Activated naive CD4-positive, alpha-beta T cell treated with Interleukin-2 at 50 U/mL for 16 hours (primary cell): ENCODE measurements at places on chromosomes 7 and 10.

DNA sequence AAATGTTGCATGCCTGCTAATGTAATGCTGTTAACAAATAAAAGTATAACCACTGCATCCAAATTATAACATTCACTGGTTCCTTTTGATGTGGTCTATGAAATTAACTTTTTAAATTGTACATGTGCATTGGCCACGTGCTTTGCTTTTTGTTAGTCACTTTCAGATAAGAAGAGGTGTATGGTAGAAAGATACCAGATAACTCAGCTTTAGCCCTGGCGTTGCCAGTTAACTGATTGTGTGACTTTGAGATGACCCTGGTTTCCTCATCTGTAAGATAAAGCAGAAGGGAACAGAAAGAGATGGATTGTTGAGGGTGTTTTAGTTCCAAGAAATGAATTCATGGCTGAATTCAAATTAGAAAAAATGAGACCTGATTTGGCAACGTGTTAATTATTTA lies 1.9 kb upstream of the TRDMT1 start:
- DNase-seq = no peak

DNA sequence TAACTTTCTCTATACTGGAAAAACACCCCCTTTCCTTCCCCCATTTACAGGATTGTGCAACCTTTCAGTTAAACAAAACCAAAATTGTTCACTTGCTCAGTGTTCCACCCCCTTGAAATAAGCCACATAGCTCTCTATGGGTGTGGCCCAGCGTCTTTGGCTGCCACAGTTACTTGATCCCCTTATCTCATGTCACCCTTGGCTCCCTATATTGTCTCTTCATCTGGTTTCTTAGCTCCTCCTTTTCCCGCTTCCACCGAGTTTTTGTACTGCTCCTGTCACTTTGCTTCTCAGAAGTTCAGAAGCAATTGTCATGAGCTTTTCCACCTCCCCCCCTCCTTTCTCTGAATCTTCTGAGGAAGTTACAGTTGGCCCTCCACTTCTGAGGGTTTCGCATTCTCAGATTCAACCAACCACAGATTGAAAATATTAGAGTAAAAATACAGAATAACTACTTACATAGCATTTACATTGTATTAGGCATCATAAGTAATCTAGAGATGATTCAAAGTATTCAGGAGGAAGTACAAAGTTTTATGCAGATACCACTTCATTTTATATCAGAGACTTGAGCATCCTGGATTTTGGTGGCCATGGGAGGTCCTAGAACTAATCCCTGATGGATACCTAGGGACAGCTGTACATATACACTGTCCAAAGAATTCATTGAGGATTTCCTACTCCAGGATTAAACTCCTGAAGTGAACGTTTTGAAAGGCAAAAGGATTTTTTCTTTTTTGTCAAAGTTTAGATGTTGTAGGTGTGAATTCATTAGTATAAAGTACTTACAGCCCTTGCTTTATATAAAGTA lies 60.4 kb downstream of the ADD3 start:
- DNase-seq = peak; percentile 39

- DNase-seq = no peak
Observed at GRCh38 chr7:13386741-13387140, 602.7 kb downstream of the ETV1 start.

GRCh38 chr7:50303335-50304128 lies 984 bp upstream of the IKZF1 start:
- no peak for DNase-seq

DNA sequence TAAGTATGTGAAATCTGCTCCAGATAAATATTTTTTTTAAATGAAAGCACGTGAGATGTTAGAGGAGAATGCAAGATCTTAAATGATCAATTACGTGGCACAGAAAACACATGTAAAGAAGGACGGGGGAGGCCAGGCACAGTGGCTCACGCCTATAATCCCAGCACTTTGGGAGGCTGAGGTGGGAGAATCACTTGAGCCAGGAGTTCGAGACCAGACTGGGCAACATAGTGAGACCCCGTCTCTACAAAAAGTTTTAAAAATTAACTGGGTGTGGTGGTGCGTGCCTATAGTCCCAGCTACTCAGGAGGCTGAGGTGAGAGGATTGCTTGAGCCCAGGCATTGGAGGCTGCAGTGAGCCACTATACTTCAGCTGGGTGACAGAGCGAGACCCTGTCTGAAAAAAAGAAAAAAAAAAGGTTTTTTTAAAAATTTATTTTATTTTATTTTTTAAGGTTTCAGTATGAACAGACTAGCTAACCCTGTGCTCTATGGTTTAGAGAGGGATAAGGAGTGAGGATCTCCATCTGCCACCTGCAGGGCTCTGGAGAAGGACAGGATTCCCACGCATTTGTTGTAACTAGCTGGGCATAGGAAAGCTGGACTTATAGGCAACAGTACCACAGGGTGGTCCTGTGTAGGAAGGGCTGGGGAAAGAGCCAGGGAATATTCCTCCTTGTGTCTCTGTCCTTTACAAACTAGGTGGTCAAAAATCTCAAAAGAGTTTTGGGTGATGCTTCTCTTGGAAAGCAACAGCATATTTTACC lies 113.2 kb downstream of the SPAG6 start:
- DNase-seq = no peak

- no peak for DNase-seq
Observed at GRCh38 chr7:36615852-36616540, 108.3 kb downstream of the AOAH start.

- DNase-seq = no peak
Observed at GRCh38 chr7:43470110-43470509, 112.8 kb upstream of the STK17A start.

DNA sequence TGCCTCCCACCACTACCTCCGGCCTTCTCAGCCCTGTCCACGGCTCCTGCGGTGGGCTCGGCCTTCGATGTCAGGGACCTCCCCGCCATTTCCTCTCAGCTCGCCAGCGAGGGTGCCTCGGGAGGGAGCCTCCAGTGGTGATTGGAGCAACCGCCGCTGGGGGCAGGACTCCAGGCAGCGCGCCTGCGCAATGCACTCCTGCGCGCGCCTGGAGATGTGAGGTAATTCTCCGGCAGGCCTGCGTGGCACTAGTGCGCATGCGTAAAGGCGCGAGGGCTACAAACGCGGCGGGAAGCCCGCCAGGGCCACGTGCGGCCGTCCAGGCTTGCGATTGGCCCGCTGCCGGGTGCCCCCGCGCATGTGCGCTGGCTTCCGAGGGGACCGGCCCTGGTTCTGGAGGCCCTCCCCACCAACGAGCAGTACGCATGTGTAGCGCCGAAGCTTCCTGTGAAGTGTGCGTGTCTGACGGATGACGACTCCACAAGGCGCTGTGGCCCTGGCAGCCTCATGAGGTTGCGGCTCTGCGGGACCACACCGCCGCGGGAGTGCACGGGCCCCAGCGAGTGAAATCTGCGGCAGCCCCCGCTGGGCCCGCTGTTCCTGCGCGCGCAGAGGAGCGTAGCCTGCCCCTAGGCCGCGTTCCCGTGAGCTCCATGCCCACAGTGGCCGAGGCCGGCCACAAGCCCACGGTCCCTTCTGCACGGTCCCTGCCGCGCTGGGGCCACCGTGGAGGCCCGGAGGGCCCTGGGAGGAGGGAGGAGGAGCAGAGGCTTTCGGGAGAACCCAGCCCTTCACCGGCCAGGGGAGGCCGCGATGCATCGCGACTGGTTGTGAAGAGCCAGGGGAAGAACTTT lies at the start of gene SYCE1:
Gene SYCE1 (minus strand): TSS at position 143 of the 854 bp plus-strand sequence. CDS start 54 bp downstream, at position 89.
- DNase-seq = no peak

DNA sequence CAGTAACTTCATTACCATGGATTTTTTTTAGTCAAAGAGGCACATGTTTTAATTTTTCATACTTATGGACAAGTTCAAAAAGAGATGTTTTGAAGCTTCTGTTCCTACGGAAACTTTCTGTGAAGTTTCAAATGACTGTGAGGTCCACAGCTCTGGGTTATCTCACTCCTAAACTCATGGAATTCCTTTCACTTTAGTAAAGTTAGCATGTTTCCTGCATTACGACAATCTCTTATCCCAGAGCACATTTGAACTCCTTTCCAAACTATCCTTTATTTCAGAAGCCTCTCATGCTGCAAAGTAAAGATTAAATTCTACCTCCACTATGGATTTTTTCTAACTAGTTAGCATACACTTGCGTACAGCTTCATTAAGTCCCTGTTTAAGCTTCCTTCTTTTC lies 15.3 kb upstream of the ADD3 start:
- DNase-seq = no peak

DNA sequence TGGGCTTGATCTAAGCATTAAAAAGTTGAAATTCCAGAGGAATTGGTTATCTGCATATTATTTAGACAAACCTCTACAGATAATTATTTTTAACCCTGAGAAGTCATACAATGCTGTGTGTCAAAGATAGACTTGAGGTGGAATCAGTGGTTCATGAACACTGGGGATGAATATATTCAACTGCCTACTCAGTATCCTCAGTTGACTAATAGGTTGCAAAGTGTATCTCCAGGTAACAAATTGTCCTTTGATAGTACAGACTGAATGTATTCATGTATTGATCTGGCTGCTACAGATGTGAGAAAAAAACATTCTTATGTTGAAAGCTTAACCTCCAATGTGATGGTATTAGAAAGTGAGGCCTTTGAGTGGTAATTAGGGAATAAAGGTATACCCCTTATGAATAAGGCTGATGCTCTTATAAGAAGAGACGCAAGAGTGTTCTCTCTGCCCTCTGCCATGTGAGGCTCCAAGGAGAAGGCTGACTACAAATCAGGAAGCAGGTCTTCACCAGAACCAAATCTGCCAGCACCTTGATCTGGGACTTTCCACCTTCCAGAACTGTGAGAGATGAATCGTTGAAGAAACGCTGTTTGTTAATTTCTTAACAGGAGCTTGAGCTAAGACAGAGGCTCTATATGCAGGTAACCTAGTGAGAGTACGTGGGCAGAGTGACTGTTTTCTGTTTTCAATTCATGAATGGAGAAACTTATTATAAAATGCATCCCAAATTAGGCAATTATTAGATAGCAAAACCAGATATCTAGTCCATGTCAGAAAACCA lies 7.5 kb downstream of the MRPL32 start:
- no peak for DNase-seq

DNA sequence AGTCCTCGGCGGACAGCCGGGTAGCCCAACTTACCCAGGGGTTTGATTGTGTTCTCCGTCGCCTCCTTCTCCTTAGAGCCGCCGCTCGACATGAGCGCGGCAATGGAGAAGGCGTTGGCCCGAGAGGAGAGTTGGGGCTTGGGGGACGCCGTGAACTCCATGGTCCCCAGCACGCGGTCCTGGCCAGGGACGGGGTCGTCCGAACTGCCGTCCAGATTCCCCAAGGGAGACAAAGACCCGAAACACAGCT lies 515 bp downstream of the TBX20 start:
- no peak for DNase-seq

- no peak for DNase-seq
Observed at GRCh38 chr7:1737956-1738355, 67.9 kb downstream of the ELFN1 start.

GRCh38 chr10:73459683-73460314 lies 26.4 kb upstream of the MSS51 start:
- DNase-seq = no peak

GRCh38 chr7:2404714-2405119 lies 1.3 kb downstream of the CHST12 start:
- DNase-seq = no peak

- DNase-seq = peak; percentile 71
Observed at GRCh38 chr10:110007161-110007700, 553 bp upstream of the ADD3 start.

GRCh38 chr7:7181519-7182155 lies 707 bp upstream of the C1GALT1 start:
- DNase-seq = peak; percentile 48

- DNase-seq = no peak
Observed at GRCh38 chr10:19816411-19817230, at the start of gene PLXDC2. Gene PLXDC2 (plus strand): TSS chr10:19816432.

DNA sequence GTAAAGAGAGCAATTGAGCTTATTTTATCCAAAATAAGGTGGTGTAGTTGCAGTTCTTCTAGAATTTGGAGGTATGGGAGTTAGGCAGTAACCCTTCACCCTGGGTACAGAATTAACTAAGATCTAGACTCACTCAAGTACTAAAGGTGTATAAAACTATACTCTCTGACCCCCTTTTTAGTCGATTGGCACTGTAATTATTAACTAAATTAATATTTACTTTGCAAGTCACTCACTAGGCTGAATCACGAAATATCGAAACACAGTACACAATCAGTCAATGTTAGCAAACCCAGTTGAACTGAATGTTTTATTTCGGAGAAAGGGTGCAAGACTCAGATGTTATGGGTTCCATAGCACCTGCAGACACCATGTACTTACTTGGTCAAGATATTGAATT lies 14.6 kb upstream of the CYP2C19 start:
- no peak for DNase-seq
